Hematopoietic multipotent progenitor cell treated with erythropoietin and hydrocortisone succinate and interleukin-3 and kit ligand, for 4 days (in vitro differentiated cells): ENCODE measurements at places on chromosomes 2 and 18.

DNA sequence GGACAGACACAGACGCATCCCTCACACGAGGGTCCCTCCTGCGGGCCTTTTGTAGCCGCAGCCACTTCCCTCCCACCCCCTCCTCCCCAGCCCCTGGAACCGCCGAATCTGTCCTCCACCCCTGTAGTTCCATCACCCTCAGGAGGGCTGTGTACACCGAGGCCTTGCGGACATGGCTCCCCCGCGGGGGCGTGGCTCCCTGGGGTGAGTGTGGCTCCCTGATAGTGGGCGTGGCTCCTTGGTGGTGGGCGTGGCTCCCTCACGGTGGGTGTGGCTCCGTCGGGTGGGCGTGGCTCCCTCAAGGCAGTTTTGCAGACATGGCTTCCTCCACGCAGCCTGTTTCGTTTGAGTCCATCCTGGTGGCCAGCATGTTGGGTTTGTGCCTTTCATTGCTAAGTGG, 420.7 kb upstream of the SALL3 start:
- DNase-seq, result peak; percentile 10

DNA sequence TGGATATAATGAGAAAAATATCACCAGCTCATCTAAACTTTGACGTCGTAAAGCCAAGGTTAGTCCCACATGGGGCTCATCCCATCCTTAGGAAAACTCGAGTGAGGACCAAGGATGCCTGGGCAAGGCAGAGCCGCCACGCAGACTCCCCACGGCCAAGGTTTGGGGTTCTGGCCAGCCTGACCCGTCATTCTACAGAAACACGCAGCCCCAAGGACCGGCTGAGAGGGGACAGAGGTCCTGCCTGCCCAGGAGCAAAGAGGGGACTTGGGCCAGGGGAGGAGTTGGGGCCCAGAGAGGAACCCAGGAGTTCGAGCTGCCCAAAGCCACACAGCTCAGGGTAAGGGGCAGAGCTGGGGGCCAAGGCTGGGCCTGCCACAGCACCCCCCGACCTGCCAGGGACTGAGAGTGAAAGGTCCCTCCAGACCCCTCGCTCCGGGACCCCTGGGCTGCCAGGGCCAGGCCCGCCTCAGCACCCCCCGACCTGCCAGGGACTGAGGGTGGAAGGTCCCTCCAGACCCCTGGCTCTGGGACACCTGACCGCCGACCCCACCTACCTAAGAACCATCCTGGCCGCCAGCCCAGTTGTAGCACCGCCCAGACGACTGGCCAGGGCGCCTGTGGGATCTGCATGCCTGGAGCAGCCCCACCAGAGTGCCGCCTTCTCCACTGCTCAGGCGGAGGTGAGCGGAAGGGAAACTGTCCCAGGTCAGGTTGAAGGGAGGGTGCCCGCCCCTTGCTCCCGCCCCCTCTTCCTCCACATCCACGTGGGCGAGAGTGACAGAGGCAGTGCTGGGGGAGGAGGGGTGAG, at the start of gene PDCD1:
TSS of gene PDCD1 (minus strand) at position 689 of the 811 bp plus-strand sequence. CDS start at position 633, 56 bp downstream.
- no peak for DNase-seq

DNA sequence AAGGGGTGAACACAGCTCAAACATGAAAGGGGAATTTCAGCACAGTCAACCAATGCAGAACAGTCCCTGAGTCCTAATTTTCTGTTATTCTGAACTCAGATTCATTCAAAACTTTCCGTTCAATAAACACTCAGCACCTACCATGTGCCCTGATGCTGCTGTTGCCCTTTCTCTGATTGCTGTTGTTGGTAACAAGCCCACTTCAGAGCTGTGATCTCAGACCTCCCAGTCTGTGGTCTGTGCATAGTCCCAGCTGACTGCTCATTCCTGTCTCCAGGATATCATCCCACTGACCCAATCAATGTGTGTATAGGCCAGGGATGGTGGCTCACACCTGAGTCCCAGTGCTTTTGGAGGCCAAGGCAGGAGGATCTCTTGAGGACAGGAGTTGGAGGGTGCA, 82.7 kb upstream of the SLC35G4 start:
- no peak for DNase-seq

DNA sequence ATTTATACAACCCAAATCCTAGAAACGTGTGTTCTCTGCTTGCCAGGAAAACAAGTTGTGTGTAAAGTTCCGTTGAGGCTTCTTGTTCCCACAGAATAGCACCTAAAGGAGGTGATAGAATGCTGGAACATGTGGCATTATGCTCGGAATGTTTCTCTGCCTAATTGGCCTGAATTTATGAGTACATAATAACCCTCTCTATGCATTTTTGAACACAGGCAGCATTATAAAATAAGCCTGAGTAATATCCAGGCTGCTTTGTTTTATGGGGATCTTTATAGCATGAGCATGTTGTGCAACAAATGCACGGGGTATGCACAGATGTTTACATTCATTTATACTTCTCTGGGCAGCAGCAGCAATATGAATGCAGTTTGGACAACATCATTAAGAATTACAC, 385.7 kb downstream of the MBD2 start:
- DNase-seq, result no peak

DNA sequence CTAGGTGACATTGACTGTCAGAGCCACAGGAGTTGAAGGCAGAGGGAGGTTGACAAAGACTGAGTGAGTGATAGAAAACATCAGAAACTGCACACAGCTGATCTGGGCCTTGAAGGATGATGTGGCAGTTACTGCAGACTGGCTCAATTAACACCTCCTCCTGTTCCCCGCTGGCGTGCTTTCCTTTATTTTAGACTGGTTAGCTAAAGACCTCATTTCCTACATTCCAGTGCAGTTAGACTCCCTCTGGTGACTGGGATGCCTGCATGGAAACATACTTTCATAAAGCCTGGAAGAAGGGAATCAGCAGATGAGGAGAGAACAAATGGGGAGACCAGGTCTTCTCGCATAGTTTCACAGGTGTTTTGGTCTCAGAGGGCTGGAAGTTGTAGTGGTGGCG, 7.1 kb downstream of the TPGS2 start:
- no peak for DNase-seq

DNA sequence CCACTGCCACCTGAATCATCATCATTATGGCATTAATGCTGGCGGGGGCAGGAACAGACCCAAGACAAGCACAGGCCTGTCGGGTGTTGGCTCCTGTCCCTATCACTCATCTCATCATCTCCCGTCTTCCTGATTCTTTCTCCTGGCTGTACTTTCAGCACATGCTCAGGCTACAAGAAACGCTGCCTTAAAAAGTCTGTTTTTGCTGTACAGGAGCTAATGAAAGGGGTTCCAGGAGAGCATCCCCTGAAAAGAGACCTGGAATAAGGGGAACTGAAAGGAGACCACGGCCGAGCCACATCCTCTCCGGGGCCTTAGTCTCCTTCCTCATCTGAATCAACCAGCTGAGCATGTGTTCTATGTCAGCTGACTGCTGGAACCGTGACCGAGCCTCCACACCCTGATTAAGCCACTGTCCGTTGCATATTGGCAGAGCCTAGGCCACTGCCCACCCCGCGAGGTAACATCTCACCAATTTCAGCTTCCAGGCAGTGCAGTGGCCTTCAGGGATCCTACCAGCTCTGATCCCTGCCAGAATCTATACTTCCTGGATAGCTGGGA, 62.6 kb downstream of the DNMT3A start:
- peak; percentile 88 for DNase-seq

GRCh38 chr2:19767899-19768298, 133.9 kb downstream of the TTC32 start:
- DNase-seq, result no peak

DNA sequence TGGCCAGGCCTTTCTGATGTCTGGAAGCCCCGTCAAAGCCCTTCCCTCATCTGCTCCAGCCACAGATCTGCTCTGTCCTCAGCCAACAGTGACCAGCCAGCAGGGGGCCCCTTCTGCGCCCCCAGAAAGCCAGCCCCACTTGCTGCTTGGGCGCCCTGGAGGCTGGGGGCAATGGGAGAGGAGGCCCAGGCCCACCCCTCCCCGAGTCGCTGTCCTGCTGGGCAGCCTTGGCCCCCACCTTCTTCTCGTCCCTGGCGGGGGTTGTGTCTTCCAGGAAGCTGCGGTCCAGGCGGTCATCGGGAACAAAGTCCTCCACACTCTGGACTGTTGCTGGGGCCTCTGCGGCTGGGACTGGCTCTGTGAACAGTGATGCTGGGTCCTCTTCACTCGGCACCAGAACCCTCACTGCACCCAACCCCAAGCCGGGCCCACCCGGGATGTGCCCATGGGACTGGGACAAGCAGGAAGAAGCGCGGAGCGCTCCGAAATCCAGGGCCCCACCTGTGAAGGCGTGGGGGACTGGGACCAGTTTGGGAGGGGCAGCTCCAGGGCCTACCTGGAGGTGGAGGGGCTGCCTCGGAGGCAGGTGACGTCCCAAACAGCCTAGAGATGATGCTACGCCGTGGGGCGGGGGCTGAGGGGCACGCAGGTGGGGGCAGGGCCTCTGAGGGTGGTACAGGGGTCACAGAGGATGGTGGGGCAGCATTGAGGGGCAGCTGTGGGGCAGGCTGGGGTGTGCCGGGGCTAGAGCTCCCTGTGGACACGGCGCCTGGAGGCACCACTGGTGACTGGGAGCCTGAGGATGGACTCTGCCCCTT, 257.6 kb downstream of the ANKRD30B start:
- DNase-seq, result no peak

GRCh38 chr2:187554011-187554703, at the start of gene TFPI:
Gene TFPI, minus strand, starts transcription at chr2:187554435. Its CDS starts 50,667 bp downstream, at chr2:187503768.
- peak; percentile 80 for DNase-seq
